ENCODE measurements at places on chromosomes 3 and 15.

DNA sequence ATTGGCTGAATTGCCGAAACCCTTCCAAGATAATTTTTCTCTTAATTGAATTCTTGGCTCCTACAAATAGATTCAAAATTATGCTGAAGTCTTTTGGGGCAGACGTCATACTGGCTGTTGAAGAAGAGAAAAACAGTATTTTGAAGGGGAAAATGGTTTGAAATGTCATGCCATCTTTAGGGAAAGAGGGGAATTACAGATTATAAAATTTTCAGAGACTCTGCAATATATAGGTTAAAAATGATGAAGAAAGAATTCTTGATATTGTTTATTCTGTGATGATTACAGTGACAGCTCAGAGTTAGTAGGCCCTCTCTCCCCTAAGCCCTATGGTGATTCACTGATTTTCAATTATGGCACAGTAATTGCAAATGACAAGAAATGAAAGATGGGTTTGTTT is 86.1 kb downstream of the CGNL1 start:
- no peak for DNase-seq

GRCh38 chr15:85702321-85703101 is 92.2 kb downstream of the KLHL25 start:
- no peak for DNase-seq

DNA sequence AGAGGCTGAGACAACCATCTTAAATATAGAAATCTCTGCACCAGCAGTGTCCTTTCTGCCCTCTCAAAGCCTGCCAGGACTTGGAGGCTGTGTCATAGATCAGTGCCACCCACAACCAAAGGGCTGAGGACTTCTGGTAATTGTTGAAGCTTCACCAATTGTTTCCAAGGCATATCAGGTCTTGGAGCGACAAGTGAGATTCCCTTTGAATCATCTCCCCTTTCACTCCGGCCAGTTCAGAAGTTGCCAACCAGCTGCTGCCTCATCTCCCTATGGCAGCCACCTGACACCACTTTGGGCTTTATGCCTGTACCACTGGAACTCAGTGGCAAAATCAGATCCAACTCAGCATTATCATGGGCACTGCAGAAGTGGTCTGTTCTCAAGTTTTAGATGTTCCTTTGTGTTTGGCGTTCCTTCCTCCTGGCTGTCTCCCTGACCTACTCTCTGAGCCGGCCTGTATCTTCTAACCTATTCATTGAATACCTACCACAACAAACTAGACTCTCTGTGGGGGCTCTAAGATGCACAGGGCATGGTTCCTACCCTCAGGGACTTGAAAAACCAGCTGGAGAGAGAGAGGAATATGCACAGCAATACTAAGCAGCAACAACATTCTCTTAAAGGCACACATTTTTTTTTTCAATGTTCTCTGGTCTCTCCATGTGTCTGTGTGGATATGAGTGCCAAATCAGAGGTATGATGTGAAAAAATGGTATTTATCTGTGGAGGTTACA is 90.8 kb upstream of the PFN2 start:
- no peak for DNase-seq

GRCh38 chr3:52240059-52240885 is 1.3 kb upstream of the TWF2 start:
- no peak for DNase-seq

DNA sequence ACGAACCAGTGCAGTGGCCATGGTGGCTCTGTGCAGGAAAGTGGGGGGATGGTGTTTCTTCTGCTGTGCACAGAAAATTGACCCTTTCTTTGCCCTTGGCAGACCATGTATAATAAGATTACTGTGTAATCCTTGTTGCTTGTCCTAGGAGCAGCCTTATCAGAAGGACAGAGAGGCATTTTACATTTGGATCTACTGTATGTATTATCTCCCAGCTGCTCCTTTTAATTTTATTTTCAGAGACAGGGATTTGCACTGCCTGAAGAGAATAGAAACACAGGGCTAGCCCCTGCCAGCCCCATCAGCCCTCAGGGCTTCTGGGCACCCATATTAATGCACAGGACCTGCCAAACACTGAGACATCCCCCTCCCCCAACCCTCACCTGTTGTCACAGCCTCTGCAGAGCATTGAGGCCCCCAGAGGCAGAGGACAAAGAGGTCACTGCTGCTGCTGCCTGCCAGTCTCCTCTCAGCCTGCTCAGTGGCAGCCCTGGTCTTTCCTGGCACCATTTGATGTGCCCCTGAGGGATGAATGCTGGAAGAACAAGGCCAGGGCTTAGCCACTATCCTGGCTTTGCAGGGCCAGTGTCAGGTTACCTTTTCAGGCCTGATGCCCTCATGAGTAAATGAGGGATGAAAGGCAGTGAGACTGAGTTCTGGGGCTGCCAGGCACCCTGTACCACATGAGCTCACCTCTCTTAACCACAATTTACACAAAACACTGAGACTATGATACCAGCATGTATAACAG is 533.4 kb downstream of the NTRK3 start:
- no peak for DNase-seq

GRCh38 chr15:39494462-39494861 is 86.4 kb upstream of the THBS1 start:
- DNase-seq: no peak

GRCh38 chr3:59818033-59818918 is 768.5 kb upstream of the CFAP20DC start:
- DNase-seq: no peak

DNA sequence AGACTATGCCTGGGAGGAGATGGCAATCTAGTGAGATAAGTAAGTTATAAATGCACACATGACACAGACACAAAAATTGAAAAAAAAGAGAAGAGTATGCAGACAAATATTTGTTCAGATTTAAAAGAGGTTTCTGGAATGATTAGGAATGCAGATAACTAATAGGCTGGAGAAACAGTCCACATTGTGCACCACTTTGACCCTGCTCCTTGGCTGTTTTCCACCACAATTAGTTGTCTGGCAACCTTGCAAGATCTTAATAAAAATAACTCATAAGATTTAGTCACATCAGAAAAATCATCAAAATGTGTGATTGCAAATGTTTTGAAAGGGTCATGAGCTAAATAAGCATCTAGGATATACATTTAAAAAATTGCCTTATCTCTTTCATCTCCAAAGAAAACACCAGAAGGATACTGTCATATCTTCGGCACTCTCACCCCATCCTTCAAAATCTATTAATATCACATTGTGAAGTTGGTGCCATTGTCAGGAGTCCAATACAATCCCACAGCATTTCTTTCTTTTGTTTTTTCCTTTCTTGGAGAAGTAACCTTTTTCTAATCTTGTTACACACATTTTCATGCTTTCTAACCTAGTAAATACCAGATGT is 153.7 kb upstream of the KCNMB2 start:
- DNase-seq: no peak

- DNase-seq: no peak
Measured at GRCh38 chr3:73536952-73537351, 87.8 kb downstream of the PDZRN3 start.

GRCh38 chr15:61336026-61336638 is 107.0 kb upstream of the RORA start:
- DNase-seq: no peak

DNA sequence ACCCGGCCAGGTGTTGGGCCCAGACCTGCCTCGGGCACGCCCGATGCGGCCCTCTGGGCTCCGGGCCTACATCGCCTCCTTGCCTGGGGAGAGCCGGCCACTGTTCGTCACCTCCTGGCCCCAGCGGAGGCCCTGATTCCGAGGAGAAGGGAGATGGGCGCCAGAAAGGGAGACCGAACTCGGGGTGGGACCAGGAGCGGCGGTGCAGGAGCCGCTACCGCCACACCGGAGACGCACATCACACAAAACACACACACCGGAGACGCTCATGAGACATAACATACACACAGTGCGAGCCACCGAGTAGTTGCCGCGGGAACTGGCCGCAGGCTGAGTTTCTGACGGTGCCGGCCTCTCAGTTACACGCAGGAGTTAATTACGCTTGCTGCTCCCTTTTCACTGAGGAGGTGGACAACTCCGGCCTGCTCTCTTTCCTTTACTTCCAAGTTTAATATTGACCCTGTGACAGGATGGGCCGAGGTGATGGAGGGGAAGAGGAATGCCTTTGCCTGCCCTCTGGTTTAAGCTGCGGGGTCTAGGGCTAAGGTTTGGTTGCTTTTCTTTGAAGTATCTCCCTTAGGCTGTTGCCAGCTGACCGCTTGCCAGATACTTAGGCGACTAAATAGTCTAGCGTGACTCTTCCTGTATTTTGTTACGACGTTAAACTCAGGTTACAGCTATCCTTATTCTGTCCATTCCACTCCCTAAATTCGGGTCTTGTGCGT is 570 bp downstream of the PCNP start:
- DNase-seq: peak; percentile 43

DNA sequence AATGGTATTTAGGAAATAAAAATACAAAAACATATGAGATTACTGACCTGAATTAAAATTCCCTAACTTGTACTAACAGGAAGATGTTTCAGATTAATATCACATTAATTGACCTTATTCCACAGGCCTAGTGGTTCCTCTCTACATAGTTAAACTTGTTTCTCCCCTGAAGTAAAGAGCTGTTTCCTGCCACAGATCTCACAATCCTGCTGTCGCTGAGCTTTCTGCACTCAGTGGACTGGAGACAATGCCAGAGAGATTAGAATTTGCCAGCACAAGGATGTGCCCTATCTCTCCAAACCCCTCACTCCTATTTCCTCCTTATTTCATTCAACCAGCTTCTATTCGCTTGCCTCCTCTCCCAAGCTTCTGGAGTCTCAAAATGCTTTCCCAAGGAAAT is 130.6 kb downstream of the CTNNB1 start:
- no peak for DNase-seq

GRCh38 chr3:151203051-151203420 is at the start of gene GPR171:
Gene GPR171 (minus strand): TSS chr3:151203216. CDS start chr3:151199386, 3,830 bp downstream.
- DNase-seq: no peak

- no peak for DNase-seq
Measured at GRCh38 chr3:99315896-99316295, 322.5 kb upstream of the COL8A1 start.

DNA sequence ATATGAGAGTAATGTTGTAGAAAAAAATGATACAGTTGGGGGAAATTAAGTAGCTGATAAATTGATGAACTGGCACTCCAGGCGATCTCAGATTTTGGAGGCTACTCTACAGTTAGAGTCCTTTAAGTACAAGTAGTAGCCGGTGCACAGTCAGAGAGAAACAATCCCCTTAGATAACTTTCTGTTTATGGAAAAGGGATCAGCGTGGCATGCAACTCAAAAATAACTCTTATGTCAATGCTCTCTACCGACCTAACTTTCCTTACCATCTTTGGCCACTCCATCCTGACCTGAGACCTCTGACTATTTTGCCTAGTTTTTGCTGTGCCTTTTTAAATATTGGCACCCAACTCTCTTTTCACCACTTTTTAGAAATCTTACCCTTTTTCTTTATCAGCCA is 299.6 kb downstream of the UNC13C start:
- DNase-seq: no peak

DNA sequence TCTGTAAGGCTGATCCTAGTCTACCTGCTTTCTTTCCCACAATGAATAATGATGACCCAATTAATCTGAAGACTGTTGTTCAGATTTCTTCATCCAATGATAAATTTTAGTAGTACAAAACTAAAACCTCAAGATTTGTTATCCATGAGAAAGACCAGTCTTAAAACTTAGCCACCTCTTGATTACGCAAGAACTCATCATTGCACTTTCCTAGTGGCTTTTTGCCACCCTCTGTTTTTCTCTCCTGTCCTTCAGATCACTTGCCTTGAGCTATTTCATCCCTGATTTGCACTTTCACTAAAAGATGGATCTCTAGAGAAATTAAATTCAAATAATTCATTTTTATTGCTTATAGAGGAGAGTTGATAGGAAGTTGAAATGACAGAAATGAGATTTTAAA is 142.7 kb upstream of the RBMS3 start:
- no peak for DNase-seq

DNA sequence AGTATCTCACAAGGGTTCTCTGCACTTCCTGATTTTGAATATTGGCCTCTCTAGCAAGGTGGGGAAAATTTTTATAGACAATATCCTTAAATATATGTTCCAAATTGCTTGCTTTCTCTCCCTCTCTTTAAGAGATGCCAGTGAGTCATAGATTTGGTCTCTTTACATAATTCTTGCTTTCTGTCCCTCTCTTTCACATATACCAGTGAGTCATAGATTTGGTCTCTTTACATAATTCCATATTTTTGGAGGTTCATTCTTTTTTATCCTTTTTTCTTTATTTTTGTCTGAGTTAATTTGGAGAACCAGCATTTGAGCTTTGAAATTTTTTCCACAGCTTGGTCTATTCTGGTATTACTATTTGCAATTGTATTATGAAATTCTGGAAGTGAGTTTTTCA is 77.7 kb upstream of the NUDT16 start:
- DNase-seq: no peak

- no peak for DNase-seq
Measured at GRCh38 chr3:150433347-150433746, 25.2 kb downstream of the TSC22D2 start.

DNA sequence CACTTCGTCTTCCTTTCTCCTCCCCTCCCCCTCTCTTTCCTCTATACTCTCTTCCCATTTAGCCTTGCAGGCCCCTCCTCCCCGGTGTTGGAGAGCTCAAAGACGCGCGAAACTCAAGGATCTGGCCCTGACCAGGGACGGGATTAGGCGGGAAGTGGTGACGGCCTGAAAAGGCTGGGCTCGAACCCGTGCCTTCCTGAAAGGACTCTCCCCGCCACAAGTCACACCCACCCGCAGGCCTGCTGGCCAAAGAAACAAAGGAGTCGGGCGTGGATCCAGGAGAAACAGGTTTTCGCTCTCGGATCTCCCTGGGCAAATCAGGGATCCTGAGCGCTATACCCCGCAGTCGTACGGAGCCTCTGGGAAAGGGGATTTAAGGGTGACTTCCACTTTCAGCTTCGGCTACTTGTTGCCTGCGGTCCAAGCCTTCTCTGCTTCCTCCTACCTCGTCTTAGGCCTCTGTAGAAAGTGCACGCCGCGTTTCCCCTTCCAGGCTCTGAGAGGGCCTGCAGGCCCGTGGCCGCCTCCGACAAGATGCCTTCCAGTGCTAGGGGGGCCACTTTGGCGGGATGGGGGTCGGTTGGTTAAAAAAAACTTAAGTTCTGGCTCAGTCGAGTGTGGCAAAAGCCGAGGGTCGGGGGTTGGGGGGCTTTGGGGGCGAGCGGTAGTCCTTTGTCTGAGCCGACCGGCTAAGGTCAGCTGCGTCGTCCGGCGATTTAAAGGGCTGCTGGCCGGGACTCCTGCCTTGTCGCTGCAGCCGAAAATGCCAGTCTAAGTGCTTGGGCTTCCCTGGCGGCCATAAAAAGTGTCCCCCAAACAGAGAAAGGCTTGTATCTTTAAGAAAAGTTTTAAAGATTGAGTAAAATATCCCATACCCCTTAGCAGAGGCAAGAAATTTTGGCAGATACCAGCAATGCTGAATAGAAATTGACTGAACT is 8.2 kb downstream of the ZIC4 start:
- DNase-seq: no peak

DNA sequence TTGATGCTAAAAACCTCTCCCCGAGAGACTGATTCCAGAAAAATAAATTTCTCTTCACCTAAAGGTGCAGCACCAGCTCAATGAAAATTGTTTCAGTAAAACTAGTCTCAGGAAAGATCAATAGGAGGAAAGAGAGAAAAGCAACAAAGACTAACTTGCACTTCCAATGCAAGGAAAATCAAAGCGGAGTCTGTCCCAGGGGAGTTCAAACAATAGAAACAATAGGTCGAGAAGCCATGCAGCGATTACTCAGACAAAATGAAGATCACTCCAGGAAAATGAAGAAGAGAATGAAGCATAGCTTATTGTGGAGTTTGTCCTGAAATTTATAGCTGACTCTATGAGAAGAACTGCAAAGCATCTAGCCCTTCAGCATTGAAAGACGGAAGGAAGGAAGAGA is 105.1 kb upstream of the FRMD4B start:
- no peak for DNase-seq
